ENCODE measurements at places on chromosomes 7 and 10. TPM values are rescaled to one million over a fixed set of nuclear protein-coding genes. Genes with fewer than 3 reads are reported as not detected.

The ANKRD30A gene
- total RNA-seq, result not detected

The GJD4 gene
- not detected for total RNA-seq

The OR2A42 gene
- total RNA-seq, result not detected

The CCDC126 gene
- total RNA-seq, result 2.4 TPM

The SEMA3C gene
- 55.4 TPM for total RNA-seq

The GIMAP7 gene
- total RNA-seq, result not detected

The PRSS37 gene
- not detected for total RNA-seq

The ZNF117 gene
- 3.0 TPM for total RNA-seq

The PTPRN2 gene
- 3.5 TPM for total RNA-seq

The CXCL12 gene
- total RNA-seq, result 53.3 TPM

The DUSP5 gene
- total RNA-seq, result 6.8 TPM

The SGCE gene
- total RNA-seq, result 87.5 TPM

The PTPRE gene
- total RNA-seq, result 1.1 TPM

The MYL7 gene
- not detected for total RNA-seq

The UNCX gene
- total RNA-seq, result not detected

The TAC1 gene
- total RNA-seq, result not detected

The KNDC1 gene
- 0.51 TPM for total RNA-seq

The GHRHR gene
- total RNA-seq, result not detected

The TSPAN15 gene
- total RNA-seq, result 4.0 TPM

The LOXL4 gene
- 12.5 TPM for total RNA-seq

The FAM25C gene
- total RNA-seq, result not detected

The GLI3 gene
- 5.3 TPM for total RNA-seq

The SPAM1 gene
- total RNA-seq, result not detected

The MGMT gene
- 55.7 TPM for total RNA-seq

The SLC26A5 gene
- total RNA-seq, result not detected

The GIMAP1 gene
- total RNA-seq, result not detected

The LRRN3 gene
- total RNA-seq, result 2.9 TPM

The ASZ1 gene
- total RNA-seq, result not detected

The PTN gene
- 7.4 TPM for total RNA-seq

The ACTL6B gene
- not detected for total RNA-seq

The EVX1 gene
- not detected for total RNA-seq

The NUDT13 gene
- total RNA-seq, result 11.0 TPM

The GNAI1 gene
- 44.3 TPM for total RNA-seq

The PON1 gene
- total RNA-seq, result not detected

The ACSM6 gene
- total RNA-seq, result not detected

All from pericardium fibroblast (primary cell).